ENCODE measurements at places on chromosomes 6 and 20. TPM values are rescaled to one million over a fixed set of nuclear protein-coding genes. Genes with fewer than 3 reads are reported as not detected.

- no peak for DNase-seq
Measured at GRCh38 chr6:15366003-15366535, 120.2 kb downstream of the JARID2 start.

The TRIM31 gene
- total RNA-seq: not detected

DNA sequence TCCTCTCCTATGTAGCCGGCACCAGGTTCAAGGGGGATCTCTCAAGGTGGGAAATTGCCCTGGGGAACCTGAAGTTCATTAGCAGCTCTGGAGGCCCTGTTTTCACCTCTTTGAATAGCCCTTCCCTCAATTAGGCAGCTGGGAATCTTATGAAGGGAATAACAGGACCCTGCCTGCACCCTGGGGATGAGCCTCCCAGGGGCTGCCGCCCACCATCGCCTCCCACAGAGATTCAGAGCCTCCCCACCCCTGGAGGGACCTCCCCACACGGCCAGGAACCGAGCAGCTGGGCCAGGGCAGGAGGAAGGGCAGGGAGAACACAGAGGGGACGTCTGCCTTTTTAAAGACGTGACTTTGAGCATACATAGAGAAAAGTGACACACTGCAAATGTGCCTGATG is 4.6 kb upstream of the EEF1A2 start:
- peak; percentile 45 for DNase-seq

GRCh38 chr6:110282412-110282811 is 75.7 kb downstream of the METTL24 start:
- no peak for DNase-seq

DNA sequence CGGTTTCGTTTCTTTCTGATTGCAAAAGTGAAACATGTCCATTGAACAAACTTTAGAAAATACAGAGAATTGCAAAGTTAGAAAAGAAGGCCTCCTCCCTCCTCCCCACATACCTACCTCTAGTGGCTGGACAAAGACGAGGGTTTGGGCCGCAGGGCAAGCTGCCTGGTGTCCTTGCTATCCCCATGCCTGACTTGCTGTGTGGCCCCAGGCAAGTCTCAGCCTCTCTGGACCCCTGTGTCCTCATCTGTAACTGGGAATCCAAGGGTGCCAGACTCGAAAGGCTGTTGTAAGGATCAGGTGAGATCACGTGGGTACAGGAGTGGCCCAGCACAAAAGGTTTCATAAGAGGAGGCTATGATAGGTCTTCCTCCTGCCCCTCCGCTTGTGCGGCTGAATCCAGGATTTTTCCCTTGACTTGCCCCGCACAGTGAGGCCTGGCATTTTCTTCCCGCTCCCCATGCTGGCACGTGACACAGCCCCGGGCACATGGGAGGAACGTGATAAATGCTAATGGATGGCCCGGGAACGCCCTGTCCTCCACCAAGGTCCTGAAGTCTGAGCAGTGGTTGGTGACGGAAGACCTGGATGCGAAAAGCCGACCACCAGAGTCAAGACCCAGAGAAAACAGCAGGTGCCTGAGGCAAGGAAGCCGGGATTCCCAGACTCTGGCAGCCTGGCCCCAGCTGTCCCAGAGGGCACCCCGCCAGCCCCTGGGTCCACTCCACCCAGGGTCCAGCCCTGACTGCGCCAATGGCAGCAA is 55.8 kb downstream of the UBE2V1 start:
- DNase-seq: no peak

GRCh38 chr6:42692137-42692911 is 30.1 kb downstream of the PRPH2 start:
- no peak for DNase-seq

DNA sequence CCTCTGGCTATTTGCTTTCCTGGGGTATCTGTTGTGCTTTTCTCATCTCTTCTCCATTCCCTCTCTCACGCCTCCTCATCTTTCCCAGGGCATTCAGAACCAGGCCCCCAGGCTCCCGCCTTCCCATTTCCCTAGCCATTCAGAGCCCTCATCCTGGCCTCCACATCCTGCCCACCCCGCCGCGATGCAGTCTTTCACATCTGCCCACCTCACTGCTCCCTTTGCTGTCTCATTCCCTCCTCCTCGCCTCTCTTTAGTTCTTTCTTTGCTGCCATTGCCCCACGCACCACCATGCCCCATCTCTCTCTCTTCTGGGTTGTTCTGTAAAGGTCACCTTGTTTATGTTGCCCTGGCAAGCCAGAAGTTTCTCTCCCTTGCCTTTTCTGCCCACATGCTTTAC is 10.6 kb upstream of the AAR2 start:
- no peak for DNase-seq

DNA sequence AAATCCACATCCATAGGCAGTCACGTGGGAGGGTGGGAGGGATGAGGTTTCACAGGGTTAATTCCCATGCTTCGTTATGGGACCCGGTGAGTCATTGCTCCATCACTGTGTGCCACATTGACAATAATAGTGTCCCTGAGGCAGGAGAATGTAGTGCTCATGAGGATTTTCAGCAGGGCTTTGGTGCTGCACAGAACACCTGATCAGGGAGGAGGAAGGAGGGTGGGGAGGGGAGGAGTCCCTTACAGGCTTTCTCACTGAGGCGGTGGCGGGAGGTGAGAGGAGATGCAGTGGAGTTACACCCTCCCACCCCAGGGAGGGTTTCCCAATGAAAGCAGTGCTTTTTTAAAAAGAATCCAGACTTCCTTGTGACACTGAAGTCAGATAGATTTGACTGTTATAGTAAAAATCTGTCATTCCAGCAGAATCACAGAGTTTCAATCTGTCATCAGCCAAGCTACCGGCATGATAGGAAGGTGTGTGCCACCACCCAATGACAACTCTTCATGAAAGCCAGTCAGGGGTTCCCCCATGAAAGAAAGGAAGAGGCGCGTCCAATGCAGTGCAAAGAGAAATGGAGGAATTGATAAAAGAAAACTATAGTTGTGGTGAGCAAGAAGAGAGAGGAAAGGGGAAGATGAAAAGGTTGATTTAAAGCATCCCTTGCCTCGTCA is 144.8 kb downstream of the TBC1D7 start:
- DNase-seq: no peak

DNA sequence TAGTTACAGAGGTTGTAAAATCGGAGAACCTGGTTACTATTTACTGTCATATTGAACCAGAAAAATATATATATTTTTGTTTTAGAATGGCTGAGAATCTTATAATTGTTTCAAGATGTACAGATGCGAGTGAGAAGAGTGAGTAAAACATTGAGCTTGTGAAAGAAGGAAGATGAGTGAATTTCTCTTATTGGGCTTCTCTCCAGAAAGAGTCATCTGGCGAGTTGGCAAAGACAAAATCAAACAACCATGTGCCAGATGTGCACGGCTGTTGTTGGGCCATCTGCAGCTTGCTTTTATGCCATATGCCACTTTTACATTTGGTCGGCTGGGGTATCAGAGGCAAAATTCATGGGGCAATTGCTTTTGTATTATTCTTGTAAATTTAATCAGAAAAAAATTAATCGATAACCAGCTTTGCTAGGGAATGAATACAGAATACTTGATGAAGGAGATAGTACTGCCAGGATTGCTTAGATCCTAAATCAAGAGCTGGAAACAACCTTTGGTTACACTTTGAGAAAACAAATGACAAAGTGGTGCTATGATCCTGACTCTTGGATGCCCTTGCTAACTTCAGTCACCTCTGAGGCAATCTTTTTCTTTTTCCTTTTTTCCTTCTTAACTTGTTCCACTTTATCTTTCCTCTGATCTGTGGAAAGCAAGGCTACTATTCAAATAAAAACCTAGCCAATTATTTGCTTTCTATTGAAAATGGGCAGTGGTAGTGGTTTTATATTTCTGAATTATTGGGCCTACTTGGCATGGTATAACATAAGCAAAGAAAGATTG is 97.1 kb upstream of the GRIK2 start:
- DNase-seq: no peak

The EPB41L1 gene
- total RNA-seq: 11.9 TPM

The CAGE1 gene
- 0.21 TPM for total RNA-seq

The PDYN gene
- total RNA-seq: 0.15 TPM

The TRIM10 gene
- not detected for total RNA-seq

DNA sequence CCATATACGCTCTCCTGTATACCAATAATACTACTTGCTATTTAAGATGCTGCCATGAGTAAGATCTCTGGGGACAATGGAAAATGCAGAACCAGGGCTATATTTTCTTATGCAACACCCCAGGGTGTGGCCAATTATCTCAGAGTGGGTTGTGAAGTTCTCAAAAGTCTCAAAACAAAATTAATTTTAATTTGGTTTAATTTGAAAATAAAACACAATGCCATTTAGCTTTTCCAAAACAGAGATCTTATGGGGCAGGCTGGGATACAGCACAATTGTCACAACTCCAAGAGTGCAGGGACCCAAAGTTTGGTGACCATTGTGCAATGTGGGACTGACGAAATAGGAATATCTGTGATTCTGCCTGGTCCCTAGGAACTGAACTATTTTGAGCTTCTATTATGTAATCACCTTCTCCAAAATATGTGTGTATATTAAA is 43.1 kb downstream of the MBOAT1 start:
- no peak for DNase-seq

The SAPCD1 gene
- total RNA-seq: 1.8 TPM

GRCh38 chr20:8061861-8062518 is 42.4 kb upstream of the TMX4 start:
- DNase-seq: no peak

GRCh38 chr6:130585587-130585986 is 219.8 kb downstream of the TMEM200A start:
- no peak for DNase-seq

Measured in H7 (cell line).